ENCODE measurements at places on chromosomes 11 and 22.

- no peak for DNase-seq
Measured at GRCh38 chr22:25366408-25366807, 147.0 kb downstream of the CRYBB2 start.

DNA sequence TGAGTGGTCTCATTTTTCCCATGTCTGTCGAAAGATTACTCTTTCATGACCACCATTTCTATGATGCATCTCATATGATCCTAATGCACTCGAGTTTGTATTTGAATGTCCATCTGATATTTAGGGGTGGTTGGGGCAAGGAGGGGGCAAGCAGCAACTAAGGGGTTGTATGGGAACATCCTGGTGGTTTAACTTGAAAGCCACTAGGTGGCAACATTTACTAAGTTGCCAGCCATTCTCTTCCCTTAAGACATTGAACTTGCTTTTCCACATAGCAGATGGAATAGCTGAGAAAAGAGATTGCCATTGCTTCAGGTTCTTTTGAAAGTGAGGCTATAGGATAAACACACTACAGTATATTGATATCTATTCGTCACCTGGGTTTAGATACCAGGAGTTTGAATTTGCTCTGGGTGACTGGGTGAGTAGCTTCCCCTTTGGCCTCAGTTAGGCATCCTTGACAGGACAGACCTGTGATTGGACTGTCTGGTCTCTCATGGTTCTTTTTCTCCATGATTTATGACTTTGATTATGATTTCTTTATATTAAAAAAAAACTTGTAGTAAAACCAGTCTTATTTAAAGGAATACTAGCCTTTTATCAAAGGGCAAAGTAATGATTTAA lies 32.4 kb downstream of the NF2 start:
- DNase-seq = peak; percentile 84

- DNase-seq = no peak
Measured at GRCh38 chr11:79028225-79028624, 412.6 kb downstream of the TENM4 start.

DNA sequence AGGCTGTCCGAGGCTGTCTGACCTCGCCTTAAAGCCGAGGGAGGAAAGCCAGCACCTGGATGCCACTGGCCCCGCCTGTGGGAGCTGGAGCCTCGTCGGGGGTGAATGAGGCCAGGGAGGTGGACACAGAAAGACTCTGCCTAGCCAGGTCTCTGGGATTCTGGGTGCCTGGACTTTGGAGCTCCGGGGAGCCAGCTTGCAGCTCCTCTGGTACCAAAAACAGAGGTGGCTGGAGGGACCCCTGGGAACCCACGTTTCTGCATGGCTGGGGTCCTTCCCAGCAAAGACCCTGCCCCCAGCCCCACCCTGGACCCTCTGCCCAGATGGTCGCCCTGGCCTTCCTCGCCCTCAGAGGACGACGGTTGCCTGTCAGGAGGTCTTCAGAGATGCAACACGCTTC lies 239.7 kb downstream of the BRD1 start:
- no peak for DNase-seq

GRCh38 chr11:35208795-35209194 lies 69.8 kb downstream of the CD44 start:
- DNase-seq = no peak

DNA sequence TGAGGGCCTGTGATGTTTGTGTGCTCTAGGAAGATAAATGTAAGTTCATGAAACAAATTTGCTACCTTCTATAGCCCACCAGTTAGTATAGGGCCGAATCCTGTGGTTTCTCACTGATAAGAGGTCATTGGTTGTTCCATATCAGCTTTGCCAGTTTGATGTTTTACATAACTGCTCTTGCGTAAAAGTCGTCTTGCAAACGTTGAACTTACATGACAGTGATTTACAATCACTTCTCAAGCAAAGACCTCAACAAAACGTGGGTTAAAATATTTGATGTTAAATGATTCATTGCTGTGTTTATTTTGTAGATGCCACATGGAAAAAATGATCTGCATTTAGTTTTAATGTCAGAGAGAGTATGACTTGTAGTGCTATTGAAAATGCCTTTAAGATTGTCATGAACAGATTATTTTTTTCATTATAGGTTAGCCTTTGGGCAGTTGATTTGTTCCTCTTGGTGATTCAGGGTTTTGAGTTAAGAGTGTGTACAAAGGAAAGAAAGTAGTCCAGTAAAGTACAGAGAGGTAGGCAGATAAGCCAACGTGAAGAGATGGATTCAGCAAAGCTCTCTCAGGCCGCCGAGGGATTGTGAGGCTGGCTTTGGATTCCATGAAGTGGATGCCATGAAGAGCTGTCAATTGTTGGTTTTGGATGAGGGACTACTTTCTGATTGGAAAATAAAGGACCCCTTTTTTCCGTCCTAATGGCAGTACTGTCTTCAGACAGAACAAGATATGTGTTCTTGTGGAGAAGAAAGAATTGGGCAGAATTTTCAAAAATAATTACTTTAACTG lies 2.6 kb downstream of the EWSR1 start:
- DNase-seq = no peak

DNA sequence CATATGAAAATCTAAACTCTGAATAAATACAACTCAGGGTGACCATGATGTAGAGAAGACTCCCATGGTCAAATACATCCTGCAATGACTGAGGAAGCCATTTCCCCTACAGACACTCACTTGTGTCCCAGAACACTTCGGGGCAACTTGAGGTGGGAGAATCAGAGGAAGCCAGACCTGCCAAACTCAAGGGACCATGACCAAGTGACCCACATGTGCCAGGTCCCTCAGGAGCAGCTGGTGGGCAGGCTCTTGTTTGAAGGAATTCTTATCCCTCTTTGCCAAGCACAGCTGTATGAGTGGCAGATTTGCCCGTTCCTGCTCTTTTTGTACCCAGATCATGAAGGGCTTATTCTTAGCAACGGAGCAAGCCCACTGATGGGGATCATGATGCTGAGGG lies 17.8 kb downstream of the SPATA19 start:
- no peak for DNase-seq

DNA sequence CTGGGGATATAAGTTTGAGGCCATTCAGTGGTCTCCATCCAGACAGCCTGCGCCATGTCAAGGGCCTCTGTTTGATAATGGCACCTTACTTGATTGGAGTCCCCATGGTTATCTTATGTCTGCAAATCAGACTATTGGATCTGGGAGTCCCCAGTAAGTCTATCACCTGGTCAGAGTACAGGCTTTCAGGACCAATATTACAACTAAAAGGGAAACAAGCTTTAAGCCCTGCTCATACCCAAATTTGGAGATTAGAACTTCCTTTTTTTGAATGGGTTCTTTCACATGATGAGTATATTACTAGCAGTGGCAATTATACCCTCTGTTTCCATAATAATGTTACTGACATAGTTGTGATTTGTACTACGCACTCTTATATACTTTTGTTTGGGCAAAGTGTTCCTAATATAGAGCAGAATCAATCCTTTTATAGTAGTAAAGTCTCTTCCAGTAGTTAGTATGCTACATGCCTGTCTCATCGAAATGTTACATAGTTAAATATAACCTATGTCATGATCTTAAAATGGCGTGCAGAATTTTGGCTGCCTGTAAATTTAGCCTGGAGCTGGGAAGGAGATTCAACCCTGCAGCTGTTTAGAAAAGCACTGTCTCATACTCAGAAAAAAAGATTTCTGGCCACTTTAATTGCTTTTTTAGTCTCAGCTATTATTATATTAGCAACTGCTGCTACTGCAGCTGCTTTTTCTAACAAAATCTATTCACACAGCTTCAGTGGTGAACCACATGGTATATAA lies 4.9 kb downstream of the MS4A15 start:
- peak; percentile 44 for DNase-seq

DNA sequence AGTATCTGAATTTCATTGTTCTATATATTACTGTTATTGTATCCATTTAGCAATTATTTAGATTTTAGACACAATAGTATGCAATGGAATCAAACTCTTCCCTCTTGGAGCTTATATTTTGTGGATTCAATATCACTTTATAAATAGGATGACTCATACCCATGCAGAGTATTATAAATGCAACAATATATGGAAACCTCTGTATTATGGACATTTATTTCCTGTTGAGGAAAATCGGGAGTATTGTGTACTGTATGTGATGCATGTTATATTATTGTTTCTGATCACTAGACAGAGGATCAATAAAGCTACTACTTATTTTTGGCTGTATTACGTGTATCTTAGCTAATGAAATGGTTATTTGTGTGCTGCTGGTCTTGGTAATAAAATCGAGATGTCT lies 770 bp downstream of the METTL15 start:
- no peak for DNase-seq

DNA sequence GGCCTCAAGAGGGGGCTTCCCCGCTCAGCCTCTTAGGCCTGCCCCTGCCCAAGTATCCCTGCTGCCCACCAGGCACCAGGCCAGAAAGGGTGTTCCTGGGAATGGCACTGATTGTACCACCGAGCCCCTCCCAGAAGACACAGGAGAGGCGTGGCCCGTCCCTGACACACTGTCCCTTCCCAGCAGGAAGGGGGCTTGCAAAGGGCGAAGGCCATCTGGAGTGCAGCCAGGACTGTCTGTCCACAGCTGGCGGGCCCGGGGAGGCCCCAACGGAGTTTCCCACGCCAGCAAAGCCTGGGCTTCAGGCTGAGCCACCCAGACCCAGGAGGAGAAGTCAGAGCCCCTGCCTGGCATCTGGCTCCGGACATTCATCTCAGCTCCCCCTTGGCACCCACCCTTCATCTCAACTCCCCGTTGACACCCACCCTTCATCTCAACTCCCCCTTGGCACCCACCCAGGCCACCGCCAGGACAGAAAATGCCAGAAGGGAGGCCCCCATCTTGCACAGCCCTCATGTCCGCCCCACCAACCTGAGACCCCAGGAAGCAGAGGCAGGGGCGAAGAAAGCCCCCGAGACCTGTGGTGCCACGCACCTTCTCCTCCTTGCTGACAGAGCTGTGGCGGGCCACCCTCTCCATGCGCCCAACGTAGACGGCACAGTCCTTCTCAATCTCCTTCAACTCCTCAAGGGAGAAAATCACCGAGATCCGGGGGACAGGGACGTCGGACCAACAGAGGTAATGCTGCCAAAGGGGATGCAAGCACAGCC lies 19.4 kb downstream of the TUBGCP6 start:
- DNase-seq = no peak

DNA sequence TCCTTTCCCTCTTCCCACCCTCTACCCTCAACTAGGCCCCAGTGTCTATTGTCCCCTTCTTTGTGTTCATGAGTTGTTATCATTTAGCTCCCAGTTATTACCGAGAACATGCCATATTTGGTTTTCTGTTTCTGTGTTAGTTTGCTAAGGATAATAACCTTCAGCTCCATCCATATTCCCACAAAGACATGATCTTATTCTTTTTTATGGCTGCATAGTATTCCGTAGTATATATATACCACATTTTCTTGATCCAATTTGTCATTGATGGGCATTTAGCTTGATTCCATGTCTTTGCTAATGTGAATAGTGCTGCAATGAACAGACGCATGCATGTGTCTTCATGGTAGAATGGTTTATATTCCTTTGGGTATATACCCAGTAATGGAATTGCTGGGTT lies 17.8 kb downstream of the C11orf71 start:
- DNase-seq = no peak

GRCh38 chr11:123584737-123585136 lies 69.7 kb downstream of the SCN3B start:
- no peak for DNase-seq

DNA sequence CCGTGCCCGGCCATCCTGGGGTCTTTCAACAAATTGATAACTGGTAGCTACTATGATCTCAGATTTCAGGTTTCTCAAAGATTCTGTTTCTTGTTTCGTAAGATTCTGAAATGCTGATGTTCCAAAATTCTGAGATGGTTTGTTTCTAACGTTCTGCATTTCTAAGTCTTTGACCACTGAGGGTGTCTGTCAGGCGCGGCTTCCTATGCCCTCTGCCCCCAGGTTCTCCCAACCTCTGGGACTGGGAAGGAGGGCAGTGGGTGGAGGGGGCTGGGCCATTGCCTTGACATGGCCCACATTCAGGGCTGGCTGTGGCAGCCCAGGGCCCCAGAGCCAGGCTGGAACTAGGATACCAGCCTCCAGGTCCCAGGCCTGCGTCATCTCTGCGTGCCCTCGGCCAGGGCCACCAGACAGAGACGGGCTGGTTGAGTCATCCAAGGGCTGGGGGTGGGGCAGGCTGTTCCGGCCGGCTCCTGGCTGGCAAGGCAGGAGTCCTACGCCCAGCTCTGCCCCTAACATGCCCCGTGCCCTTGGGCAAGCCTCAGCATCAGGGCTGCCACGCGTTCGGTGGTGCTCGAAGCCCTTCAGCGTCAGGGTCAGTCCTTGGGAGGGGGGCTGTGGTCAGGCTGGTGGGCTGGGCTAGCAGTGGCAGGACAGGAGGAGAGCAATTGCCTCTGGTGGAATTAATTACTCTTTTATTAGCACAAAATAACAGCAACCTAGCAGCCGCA lies 5.2 kb downstream of the TMEM134 start:
- DNase-seq = no peak

DNA sequence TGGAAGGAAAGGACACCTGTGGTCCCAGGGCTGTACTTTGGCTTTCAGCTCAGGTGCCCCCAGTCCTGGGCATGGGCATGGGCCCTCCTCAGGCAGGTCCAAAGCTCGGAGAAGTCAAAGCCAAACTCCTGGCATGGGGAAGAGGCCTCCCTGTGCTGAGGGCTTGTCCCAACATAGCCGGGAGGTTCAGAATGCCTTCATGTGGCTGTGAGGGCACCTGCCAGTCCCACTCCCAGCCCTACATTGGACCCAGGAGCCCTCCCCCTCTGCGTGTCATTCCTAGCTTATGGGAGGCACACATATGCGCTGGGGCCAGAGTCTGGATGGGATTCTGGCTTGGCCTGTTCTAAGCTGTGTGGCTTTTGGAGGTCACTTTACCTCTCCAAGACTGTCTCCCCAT lies 1.0 kb upstream of the KLHL35 start:
- no peak for DNase-seq

- no peak for DNase-seq
Measured at GRCh38 chr11:113873236-113873626, 2.1 kb downstream of the USP28 start.

- DNase-seq = no peak
Measured at GRCh38 chr11:69594481-69594880, 46.5 kb upstream of the CCND1 start.

GRCh38 chr11:90178751-90179150 lies 44.1 kb downstream of the CHORDC1 start:
- DNase-seq = no peak

GRCh38 chr11:6557063-6557462 lies 46.4 kb downstream of the RRP8 start:
- DNase-seq = no peak

Measured in brain (organoid and tissue), 16 donors.